MCF 10A (cell line): ENCODE measurements at places on chromosomes 12 and 14.
A peak's percentile ranks its signal among the peaks of the same experiment; 100 is the strongest.

- DNase-seq = no peak
Observed at GRCh38 chr14:85539510-85539909, 9.6 kb downstream of the FLRT2 start.

DNA sequence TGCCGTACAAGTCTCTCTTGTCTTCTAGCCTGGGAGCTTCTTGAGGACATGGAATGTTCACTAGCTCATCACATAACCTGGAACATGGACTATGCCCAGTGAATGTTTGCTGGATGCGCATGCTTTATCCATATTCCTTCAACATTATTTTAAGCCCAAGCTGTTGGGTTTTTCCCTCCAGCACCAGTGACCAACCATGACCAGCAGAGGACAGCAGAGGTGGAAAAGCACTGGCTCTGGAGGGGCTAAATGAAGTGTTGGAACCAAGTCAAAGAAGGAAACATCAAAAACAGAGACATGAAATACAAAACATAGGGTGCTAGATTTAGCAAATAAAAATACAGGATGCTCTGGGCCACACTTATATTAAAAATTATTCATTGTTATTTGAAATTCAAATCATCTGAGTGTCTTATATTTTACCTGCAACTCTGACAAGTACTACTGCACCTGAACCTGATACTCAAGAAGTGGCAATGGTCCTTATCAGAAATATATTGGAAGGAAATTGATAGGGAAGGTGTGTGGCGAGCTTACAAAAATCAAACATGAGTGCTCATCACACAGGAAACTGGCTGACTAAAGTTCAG lies 23.1 kb upstream of the HELB start:
- DNase-seq = peak; percentile 41

- no peak for DNase-seq
Observed at GRCh38 chr14:86896701-86897100, 1096.3 kb downstream of the GALC start.

GRCh38 chr14:73771848-73772638 lies 57.9 kb upstream of the PNMA1 start:
- DNase-seq = peak; percentile 83

DNA sequence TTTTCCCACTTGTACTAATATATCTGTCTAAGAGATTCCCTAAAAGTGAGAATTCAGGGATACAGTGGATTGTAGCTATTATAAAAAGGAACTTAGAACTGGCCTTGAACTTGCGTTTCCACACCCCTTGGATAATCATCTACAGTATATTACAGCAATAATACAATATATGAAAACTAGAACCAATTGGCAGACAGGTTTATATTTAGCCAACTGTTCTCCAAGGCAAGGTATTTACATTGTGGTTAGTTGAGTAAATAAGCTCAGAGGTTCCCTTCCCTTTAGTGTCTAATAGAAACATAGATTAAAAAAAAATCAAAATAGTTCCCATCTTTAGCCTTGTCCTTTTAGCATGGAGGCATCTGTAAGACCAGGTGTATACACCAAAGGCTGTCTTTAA lies 42.1 kb downstream of the LIMA1 start:
- DNase-seq = no peak
